Stimulated activated CD4-positive, alpha-beta T cell treated with anti-CD3 and anti-CD28 coated beads, Interleukin-4, amount 100 ng/mL, for 24 hours (primary cell): ENCODE measurements at places on chromosomes 5 and 9.

- no peak for DNase-seq
These were observed 123.7 kb downstream of the PDE4D start for GRCh38 chr5:59769832-59770231.

DNA sequence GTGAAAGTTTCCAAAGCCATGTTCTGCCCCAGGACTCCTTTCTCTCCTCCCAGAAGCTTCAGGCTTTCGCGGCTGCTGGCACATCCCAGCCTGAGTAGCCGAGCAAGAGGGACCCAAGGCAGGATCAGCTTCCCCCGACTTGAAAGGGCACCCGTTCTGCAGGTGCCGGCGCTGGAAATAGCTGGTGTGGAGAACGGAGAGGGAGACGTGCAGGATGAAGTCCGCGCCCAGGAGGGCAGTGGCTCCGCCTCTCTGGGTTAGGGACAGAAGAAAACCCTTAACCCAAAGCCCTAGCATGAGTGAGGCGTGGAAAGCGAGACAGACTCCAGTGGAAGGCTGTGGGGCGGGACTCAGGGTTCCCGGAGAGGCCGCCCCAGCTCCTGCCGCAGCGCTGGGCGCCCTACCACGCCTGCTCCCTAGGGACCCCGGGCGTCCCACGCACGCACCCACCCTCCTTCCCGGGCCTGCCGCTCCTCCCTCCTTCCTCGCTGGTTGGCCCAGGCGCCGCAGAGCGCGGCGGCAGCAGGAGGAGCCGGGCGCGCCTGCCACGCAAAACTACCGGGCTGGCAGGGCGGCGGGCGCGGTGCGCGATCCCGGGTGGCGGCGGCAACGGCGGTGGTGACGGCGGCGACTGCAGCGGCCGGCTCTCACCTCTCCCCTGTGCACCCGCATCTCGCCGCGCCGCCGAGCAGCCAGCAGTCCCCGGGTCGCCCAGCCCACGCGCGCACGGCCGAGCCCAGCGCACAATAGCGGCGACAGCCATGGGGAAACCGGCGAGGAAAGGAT, at the start of gene SLC1A1:
Gene SLC1A1, plus strand, starts transcription at position 550 of the 786 bp plus-strand sequence. Its CDS starts 212 bp downstream, at position 762.
- peak; percentile 6 for DNase-seq

DNA sequence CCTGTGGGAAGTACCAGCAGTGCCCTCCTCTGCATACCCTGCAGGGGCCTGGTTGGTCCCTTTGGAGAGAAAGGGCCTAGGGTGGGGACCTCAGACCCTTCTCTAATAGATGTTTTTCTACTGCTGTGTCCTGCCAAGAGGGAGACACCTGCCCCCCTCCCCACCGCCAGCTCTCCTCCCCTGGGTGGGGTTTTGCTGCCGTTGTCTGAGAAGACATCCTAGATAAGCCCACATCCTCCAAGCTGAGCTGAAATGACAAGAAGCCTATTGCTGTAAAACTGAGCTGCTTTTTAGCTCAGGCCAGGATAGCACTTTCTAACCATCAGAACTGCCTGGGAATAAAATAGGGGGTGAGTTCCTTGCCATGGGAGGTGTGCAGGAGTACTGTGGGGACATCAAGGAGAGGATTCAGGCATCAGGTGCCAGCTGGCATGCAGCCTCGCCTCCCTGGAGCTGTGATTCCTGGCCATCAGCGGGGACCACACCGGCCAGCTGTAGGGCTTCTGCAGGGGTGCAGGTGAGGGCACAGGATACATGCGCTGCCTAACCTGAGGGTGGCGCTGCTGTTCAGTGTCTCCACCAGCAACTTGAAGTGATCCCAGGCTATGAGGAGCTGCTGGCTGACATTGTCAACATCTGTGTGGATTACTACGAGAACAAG, 37.9 kb downstream of the CYFIP2 start:
- peak; percentile 55 for DNase-seq

GRCh38 chr5:179758955-179759354, 26.3 kb downstream of the MAML1 start:
- no peak for DNase-seq

DNA sequence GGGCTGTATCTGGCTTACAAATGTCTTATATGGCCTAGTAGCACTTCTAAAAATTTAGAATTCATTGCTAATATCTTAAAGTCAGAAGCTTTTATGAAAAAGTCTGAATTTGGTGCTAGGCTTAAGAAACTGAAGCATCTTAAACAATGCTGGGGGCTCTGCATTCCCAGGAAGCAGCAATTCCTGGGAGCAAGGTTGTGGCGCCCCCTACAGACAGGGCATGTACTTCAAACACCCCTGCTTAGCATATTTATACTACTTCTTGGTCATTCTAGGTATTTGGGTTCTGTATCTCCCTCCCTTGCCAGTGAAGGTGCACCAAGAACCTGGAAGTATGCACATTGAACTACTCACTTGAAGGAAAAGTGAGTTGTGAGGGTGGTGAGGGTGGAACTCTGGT, 64.6 kb upstream of the GRIA1 start:
- DNase-seq: no peak

DNA sequence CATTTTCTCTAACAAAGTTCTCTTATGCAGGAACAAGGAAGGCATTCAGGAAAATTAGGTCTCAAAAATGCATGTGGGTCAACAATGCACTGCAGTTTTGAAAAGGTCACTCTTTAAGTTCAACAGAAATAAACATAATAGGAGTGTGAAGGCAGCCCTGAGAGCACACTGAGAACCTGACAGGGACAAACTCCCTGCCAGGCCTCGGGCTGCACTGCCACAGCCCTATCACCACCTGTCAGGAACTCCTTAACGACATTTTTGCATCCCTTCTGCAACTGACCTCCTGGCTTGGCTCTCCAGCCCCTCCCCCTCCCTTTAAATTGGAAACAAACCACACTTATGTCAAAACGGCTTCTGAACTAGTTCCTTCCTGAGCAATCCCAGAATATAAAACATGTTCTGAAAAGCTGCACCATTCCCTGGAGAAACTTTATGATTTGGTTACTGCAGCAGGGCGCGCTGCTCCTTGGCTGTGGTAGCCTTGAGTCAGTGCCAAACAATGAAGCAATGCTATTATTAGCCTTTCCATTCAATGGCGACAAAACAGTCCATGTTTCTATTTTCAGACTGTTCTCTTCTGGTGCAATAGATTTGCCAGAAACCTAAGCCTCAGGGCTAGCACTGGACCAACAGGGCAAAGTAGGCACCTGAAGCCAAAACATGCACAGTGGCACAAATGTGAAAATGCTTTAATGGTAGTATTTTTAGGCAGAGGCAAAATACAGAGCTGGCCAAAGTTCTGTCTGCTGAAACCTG, 160.1 kb upstream of the ZNF608 start:
- no peak for DNase-seq
